Activated gamma-delta T cell treated with anti-CD3 and anti-CD28 coated beads, Interleukin-2, amount 50 U/mL, for 16 hours (primary cell): ENCODE measurements at places on chromosomes 6 and 20.

DNA sequence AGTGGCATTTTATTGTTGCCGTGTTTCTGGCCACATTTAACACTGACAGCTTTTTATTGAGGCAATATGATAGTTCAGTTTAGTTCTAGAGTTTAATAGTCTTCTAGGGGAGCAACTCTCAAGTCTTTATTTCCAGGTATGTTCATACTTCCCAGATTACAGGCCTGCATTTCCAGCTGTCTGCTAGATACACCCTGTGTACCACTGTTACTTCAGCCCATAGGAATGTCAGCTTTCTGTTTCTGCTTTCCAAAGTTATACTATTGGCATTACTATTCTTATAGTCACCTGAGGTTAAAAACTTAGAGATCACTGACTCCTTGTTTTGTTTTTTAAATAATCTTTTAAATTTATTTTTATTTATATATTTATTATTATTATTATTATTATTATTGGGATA, 7.6 kb downstream of the ZNF451 start:
- DNase-seq = no peak

DNA sequence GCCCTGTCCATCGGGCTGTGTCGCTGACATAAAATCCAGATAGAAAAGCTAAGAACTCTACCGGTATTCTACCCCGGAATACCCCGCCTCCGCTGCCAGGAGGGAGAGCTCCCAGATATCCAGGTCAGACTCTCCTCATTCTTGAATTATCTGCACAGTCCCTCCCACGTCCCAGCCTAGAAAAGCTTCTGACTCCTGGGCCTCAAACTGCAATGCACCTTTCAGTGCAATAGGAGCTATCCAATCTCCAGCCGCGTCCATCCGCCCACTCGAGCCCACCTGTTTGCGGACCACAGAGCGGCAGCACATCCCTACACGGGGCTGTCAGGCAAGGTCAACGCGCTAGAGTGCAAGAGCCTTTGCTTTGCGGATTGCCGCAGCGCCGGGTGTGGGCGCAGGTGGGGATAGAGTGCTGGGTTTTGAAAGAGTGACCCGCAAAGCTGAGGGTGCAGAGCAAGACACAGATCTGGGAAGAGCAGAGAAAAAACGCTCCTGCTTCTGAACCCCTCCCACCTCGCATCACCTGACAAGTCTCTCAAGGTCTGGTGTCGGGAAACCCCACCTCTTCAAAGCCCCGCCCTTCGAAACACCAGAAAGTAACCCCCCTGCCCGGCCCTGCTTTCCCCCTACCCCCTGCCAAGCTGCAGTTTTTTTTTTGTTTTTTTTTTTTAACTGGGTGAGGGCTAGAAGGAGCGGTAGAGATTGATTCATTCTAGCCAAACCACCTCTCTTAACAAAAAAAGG, 1.3 kb downstream of the TAPBP start:
- DNase-seq = peak; percentile 74

- no peak for DNase-seq
Observed at GRCh38 chr6:81491454-81492101, 260.9 kb downstream of the TENT5A start.

DNA sequence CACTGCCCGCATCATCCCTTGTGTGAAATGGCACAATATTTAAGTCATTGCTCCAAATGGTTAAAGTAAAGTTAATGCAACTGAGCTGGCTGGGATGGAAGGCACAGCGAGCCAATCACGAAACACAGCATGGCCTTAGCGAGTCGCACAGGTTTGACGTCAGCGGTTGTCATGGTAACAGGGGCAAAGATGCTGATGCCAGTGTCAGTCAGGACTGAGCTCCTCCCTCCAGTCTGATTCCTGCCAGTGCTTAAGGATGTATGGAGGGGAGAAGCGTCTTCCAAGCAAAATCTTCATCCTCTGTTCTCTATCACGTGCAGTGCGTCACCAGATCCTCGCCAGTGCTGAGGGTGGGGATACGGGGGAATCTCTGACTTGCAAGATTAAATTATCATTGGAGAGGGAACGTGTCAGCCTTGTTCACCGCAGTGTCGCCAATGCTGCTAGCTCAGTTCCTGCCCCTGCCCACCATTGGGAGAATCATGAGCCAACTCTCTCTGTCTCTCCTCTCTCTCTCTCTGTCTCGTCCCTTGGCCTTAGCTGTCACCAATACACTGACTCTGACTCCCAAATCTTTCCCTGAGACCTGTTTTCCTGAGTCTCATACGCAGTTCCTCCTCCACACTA, 24.5 kb downstream of the TSPYL4 start:
- no peak for DNase-seq

- no peak for DNase-seq
Observed at GRCh38 chr20:13799040-13799439, 14.2 kb downstream of the NDUFAF5 start.

DNA sequence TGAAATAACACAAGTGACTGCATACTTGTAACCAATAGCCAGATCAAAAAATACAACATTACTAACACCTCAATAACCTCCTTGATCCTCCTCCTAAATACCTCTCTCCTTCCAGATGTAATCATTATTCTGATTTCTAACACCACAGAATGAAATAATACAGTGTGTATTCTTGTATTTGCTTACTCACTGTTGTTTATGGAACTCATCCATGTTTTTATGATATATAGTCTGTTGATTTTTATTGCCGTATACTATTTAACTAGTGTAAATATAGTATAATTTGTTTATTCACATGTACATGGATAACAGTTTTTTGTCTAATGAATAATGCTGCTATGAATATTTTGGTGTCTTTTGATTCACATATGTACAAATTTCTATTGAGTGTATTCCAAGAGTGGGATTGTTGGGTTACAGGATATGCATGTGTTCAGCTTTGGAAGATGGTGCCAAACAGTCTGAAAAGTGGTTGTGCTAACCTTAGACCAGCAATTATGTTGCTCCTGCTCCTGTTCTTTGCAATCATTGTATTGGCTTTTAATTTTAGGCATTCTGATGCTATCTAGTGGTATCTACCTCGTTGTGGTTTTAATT, 11.5 kb downstream of the TTK start:
- no peak for DNase-seq

DNA sequence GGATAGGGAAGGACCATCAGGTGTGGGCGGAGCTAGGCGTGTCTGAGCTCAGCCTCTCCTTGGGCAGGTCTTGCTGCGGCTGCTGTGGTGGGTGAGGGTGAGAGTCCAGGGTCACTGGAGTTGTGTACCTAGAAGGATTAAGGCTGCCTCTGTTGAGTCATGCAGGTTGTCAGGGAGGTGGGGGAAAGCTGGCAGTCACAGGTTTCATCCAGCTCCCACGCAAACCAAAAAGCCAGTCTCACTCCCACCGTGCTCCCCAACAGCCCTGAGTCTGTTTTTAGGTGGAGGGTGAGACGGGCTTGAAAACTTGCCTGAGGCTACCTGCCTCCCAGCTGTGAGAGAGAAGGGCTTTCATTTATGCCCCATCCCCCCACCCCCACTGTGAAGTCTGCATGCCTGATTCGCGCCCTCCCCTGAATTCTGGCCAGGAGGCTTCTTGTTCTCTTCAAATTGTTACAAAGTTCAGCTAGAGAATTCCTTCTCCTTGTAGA, 161.5 kb downstream of the MYLK4 start:
- DNase-seq = no peak

DNA sequence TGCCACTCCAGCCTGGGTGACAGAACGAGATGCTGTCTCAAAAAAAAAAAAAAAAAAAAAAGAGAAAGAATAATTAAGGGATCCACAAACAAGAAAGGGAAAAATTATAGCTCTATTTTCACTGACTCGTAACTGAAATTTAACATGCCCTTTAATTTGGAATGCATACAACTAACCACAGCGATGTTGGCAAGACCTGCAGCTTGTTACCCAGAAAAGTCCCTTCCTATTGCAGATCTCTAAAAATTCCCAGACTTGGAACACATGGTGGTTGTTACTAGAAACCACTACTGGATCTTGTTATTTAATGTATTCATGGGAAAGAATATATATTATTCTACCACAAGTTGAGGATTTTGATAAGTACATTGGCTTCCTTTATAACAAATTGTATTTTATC, 27.8 kb upstream of the SMIM28 start:
- no peak for DNase-seq

- no peak for DNase-seq
Observed at GRCh38 chr20:6079016-6079415, 25.2 kb upstream of the LRRN4 start.

GRCh38 chr20:54985091-54985490, 509.7 kb downstream of the DOK5 start:
- DNase-seq = no peak

GRCh38 chr6:33689879-33690278, 21.6 kb downstream of the UQCC2 start:
- DNase-seq = no peak

GRCh38 chr6:134258849-134259306, 59.0 kb downstream of the SGK1 start:
- no peak for DNase-seq

DNA sequence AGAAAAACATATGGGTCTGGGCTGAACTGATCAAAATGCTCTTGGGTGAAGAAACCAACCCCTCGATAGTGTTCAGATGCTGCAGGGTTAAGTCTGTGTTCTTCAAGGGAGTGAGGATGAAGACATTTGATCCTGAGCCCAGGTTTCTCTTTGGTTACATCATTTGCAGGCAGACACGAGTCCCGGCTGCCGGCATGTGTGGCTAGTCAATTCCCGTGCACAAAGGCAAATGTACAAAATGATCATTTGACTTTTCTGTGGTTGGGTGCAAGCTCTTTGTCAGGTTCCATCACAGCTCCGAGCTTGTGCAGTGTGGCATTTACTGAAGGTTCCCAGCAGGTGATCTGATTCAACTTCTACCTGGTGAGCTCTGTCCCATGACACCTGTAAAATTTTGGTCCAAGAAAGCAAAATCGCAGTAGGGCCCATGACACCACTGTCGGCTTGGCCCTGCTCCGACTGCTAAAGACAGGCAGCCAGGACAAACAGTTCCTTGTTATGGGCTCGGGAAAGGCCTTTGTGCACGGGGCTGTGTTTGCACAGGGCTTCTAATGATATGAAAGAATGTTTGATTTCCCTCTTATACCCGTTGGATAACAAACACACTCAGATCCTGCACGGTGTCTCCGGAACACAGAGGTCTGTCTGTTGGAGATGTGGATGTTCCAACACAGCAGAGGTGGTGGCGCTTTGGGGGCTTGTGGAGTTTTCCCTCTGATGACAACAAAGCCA, 46.9 kb downstream of the GJA10 start:
- DNase-seq = no peak

- DNase-seq = no peak
Observed at GRCh38 chr6:169828176-169828575, 76.8 kb downstream of the ERMARD start.

- DNase-seq = no peak
Observed at GRCh38 chr20:57714409-57715267, 4.8 kb upstream of the PMEPA1 start.

GRCh38 chr20:23193801-23194384, 107.8 kb upstream of the CD93 start:
- DNase-seq = no peak

DNA sequence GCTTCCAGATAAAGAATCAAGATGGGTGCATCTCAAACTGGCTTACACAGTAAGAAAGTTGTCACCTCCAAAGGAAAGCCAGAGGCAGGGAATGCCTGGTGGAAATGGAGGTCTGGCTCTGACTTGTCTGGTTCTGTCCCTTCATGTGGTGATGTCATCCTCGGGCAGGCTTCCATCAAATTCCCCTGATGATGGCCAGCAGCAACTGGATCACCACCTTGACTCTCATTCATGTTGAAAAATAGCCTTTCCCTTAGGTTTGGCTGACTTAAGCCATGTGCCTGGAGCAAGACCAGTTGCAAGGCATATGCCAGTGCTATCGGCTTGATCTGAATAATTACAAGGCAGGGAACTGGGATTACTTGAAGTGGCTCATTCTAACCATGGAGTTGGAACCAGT, 28.8 kb downstream of the IMPG1 start:
- no peak for DNase-seq

GRCh38 chr20:50284811-50285375, 94.3 kb downstream of the CEBPB start:
- DNase-seq = no peak

GRCh38 chr20:10665027-10665561, 8.7 kb downstream of the JAG1 start:
- DNase-seq = no peak

GRCh38 chr6:10112871-10113549, 301.9 kb downstream of the TFAP2A start:
- no peak for DNase-seq

GRCh38 chr6:42147138-42147562, 4.7 kb upstream of the C6orf132 start:
- no peak for DNase-seq

- DNase-seq = no peak
Observed at GRCh38 chr6:50361641-50362331, 312.1 kb upstream of the DEFB112 start.

- no peak for DNase-seq
Observed at GRCh38 chr6:27242589-27243265, 4.8 kb upstream of the PRSS16 start.
